Smooth muscle cell of the brain vasculature (primary cell): ENCODE measurements at places on chromosomes 1 and 21.

DNA sequence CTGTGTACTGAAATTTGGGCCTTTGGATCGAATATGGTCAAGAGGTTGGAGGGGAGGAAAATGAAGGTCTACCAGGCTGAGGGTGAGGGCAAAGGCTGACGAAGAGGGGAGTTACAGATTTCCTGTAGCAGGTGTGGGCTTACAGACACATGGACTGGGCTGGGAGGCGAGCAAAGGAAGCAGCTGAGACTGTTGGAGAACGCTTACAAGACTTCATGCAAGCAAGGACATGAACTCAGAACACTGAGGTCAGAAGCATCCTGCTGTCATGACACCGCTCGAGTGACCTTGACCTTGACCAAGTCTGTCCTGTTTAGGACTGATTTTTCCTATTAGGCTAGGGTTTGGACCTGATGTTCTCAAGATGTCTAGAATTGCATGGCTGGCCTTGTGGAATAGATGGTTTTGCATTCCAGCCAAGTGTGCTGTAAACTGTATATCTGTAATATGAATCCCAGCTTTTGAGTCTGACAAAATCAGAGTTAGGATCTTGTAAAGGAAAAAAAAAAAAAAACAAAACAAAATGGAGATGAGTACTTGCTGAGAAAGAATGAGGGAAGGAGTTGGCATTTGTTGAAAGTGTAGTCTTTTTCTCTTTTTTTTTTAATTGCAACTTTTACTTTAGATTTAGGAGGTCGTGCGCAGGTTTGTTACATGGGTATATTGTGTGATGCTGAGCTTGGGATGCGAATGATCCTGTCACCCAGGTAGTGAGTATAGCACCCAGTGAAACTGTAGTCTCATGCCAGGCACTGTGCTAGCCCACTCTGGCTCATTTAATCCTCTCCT, 5.8 kb downstream of the ELF3 start:
- no peak for DNase-seq

DNA sequence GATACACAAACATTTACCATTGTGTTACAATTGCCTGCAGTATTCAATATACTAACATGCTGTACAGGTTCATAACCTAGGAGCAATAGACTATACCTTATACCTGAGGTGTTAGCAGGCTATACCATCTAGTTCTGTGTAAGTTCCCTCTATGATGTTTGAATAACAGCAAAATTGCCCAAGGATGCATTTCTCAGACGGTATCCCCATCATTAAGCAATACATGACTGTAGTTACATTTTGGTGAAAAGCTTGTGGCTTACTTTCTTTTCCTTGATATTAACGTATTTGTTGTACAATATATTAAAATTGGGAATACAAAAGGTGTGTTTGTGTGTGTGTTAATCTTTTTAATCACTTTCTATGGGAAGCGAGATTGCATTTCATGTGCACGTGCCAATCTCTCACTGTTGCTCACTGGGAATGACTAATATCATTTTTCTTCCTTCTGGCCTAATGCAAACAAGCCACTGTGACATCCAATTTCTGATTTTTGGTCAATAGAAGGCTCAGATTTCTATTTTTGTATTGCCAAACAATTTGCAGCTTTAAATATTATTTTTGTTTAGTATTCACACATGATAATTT, 36.7 kb upstream of the WLS start:
- no peak for DNase-seq

DNA sequence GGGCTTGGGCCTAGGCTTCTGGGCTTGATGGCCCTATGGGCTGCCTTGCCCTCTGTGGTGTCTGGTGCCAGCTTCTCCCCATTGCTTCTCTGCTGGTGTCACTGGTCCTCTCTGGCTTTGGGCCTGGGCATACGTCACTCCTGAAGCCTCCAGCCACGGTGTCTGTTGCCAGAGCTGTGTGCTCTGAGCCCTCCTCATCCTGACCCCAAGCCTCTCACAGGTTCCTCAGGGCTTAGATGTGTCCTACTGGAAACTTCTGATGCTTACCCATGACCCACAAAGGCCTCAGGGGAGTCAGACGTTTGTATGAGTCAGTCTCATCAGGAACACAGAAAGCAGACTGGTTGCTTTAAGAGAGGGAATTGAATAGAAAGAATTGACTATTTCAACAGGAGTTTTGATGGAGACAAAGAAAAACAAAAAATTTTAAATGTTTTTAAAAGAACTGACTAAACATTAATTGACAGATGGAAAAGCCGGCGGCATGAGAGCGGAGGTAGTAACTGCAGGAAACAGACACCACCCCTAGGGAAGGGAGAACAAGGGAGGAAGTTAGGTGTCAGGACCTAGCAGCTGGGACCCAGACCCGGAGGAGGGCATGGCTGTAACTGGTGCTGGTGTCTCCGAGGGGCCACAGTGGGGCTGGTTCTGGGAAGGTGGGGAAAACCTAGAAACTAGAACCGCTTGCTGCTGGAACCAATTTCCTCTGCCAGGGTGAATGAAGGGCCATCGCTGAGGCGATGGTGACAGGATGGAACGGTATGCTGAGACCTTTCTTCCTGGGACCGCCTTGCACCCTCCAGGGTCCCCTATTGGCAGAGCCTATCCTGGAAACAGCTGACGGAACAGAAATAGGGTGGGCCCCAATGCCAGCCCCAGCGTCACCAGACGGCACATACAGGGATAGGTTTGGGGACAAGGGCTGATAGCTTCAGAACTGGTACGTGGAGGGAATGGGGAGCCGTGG, 40.0 kb upstream of the CITED4 start:
- DNase-seq, result peak; percentile 84

GRCh38 chr1:59415286-59415850, 118.5 kb downstream of the FGGY start:
- no peak for DNase-seq
